ENCODE measurements at places on chromosomes 11 and 22.
A peak's percentile ranks its signal among the peaks of the same experiment; 100 is the strongest.

DNA sequence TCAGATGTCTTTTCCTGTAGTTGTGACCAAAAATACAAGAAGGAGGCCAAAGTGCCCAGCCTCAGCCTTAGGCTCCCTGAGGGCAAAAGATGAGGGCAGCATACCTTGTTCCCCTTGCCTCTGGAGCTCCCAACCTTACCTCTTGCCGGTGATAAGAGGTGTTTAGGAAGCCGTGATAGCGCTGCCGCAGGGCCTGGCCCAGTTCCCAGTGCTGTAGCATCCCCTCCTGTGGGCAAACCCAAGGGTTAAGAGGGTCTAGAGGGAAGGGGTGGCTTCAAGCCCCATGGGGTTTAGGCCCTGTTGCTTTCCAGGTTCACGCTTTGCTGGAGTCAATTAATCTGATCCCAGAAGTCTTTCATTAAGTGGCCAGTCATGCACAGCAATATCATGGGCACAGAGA is 1.1 kb downstream of the ACP2 start:
- DNase-seq = no peak

DNA sequence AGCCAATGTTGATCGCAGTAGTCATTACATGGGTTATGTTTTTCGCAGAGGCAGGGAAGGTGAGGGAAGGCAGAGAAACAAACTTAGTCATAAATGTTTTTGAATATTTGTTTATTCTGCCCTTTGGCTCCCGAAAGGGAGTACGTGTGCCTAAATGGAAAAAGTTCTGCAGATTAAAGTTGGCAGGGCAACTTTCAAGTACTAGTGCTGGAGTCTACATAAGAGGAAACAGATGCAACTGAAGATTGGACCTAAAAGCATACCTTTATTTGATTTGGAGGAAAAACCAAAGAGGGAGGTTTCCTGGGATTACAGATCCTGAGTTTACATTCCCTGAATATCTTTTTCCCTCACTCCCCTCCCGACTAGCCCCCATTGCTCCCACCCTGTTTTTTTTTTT is 5.7 kb downstream of the HSD17B12 start:
- DNase-seq = no peak

GRCh38 chr22:44496844-44497217 is 1.2 kb downstream of the RTL6 start:
- DNase-seq = no peak

DNA sequence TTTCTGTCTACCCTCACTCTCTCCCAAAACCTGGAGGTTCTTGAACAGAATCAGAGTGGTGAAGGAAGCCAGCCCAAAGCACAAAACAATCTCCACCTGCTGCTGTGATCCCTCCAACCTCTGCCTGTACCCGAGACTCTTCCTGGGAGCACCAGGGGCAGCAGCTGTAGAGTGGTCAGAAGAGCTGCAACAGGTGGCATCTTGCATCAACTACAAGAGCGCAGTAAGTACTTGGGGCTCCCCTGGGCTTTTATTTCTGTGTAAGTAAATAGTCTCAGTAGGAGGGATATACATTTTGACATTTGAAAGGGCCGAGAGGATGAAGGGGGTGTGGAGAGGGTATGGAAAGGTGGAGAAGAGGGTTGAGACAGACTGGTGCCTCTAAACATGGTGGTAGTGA is 8.3 kb upstream of the UBQLNL start:
- no peak for DNase-seq

DNA sequence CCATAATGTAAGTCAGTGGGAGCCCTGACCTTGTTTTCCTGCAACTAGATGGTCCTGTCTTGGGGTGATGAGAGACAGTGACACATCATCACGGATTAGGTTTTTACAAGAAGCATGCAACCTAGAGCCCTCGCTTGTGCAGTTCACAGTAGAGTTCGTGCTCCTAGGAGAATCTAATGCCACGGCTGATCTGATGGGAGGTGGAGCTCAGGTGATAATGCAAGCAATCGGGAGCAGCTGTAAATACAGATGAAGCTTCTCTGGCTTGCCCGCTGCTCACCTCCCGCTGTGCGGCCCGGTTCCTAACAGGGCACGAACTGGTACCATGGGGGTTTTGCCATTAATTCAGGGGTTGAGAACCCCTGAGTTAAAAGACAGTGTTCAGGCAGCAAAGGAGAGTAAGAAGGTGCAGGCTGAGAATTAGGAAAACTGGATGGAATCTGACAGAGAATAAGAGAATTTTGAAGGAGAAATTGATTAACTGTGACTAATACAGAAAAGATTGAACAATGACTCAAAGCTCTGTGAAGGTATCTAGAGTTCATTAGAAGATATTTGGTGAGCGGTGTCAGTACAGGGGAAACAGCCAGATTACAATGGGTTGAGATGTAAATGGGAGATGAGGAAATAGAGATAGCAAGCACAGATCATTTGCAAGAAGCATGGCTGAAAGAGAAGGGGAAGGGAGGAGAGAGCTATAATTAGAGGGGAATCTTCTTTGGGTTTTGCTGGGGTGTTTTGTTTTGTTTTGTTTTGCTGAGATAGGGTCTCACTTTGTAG is 21.0 kb downstream of the WEE1 start:
- no peak for DNase-seq

- DNase-seq = no peak
Measured at GRCh38 chr11:114181752-114182151, 114.4 kb upstream of the NNMT start.

DNA sequence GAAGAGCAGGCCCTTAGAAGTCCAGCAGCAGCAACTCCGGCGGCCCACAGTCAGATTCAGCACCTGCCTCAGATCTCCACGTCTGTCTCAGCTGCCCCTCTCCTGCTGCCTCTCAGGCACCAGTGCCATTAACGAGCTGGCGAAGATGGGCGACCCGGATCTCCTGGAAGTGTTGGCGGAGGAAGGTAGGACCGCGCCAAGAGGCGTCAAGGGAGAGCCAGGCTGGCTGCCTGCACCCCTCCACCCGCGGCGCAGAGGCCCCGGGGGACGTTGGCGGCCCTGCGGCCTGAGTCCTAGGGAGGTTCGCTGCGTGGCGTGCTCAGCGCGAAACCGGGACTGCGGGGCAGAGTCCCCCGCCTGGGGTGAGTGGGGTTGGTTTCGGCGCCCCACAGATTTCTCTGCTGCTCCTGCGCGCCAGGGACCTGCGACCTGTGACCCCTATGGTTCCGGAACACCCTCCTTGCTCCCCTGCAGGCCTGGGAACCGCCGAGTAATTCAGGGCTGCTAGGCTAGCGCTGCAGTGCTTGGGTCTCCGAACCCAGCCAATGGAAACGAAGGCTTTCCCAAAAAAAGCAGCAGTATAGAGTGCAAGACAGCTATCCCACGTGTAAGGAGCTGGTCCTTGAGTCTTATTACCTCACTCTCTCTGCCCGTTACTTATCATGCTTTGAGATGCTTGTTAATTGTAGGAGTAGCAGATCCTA is 615 bp downstream of the ANO5 start:
- DNase-seq = no peak

- no peak for DNase-seq
Measured at GRCh38 chr11:106410902-106411301, 333.4 kb downstream of the AASDHPPT start.

DNA sequence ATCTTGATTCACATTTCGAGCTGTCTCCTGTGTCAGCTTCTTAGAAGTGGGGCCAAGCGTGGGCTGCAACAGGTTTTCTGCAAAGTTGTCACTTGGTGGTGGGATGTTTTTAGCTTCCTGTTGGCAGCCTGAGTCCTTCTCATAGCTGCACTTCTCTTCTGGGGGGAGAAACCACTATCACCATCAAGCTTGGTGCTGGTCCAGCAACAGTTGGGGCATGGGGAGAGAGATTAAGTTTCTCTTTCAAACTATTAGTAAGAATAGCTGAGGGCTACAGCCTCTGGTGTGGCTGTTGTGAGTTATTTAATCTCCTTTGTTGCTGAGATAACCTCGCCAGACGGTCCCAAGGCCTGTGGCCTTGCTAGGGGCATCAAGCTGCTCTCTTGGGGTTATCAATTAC is 123.3 kb upstream of the CRYBB3 start:
- DNase-seq = peak; percentile 45
